Activated naive CD8-positive, alpha-beta T cell treated with anti-CD3 and anti-CD28 coated beads for 36 hours (primary cell): ENCODE measurements at places on chromosomes 6 and 20. TPM values are rescaled to one million over a fixed set of nuclear protein-coding genes. Genes with fewer than 3 reads are reported as not detected.

Gene SCRT2
- total RNA-seq = not detected

DNA sequence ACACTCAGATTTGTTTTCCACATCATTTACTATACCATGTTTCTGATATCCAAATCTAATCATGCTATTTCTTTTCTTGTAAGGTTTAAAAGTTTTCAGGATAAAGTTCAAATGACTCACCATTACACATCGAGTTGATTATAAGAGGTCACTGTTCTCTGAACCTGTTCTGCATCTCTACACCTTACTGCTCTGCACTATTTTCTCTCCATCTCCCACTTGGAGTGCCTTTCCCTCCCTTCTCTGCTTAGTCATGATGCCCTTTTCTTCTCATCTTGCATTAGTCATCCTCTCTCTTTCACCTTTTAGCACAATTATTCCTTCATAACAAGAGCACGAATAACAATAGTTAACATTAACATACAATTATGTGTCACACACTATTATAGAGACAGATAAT is 37.5 kb upstream of the FUT9 start:
- no peaks in the 10 kb centered on the region for H3K4me1 ChIP-seq
- H3K27me3 ChIP-seq = no peaks in the 10 kb centered on the region
- no peaks in the 10 kb centered on the region for H3K36me3 ChIP-seq
- H3K4me3 ChIP-seq = no peak overlapping the region
- H3K27ac ChIP-seq = no peak overlapping the region

Gene MDN1
- total RNA-seq = 66.8 TPM

DNA sequence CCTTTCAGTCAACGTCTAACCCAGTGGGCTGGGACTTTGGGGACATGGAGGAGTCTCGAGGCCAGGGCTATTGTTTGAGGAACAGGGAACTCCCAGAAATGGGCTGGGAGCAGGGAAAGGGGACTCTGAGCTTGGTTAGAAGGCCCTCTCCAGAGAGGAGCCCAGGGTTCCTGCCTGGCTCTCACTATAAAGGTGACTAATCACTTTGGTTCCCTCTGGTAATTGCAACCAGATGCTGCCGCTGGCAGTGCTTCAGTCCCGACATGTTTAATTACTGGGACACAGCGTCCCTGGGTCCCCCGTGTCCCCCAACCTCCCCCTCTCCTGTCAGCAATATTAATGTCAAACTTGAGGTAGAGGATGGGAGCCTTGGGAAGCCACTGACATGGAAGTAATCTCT is 5.0 kb upstream of the GDF5 start:
- H3K36me3 ChIP-seq = no peaks in the 10 kb centered on the region
- no peak overlapping the region for H3K27ac ChIP-seq
- H3K27me3 ChIP-seq = peaks cover 20% of the 10 kb centered on the region
- peaks cover 11% of the 10 kb centered on the region for H3K4me1 ChIP-seq
- DNase-seq = no peak
- H3K4me3 ChIP-seq = no peak overlapping the region

Gene RPRD1B
- 37.6 TPM for total RNA-seq

Gene DUSP15
- total RNA-seq = not detected

DNA sequence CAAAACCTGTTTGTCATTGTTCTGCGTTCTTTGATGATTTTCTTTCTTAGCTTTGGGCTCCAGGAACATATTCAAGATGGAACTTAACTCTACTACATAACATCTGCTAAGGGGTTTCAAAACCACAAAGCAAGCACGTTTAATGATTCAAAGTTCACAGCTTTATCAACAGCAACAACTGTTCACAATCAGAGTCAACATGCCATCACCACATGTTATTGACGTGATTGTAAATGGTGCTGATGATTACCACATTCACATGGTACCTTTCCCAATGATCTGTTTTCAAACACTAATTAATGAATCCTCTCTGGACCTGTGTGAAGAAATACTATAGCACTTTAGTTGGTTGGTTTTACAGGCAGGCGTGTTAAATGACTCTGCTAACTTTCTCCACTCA is 180.6 kb upstream of the CEP162 start:
- no peak overlapping the region for H3K27ac ChIP-seq
- no peak for DNase-seq
- no peak overlapping the region for H3K4me3 ChIP-seq
- no peaks in the 10 kb centered on the region for H3K4me1 ChIP-seq

DNA sequence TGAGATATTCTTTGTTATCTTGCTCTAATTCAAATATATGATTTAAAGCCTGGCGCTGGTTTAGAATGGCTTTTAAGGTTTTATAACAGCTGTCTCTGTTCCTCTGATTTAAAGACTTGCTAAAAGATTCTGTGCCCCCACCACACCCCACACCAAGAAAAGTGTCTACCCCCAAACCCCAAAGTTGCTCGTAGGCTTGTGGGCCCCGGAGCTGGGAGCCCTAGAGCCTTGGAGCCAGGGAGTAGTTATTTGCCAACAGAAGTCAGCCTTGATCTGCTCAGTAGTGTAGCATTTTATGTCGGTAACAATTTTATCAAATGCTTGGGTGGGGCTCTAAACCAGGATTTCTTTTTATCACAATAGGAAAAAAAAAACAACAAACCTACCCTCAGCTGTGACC is 105.2 kb upstream of the TRAF3IP2 start:
- no peaks in the 10 kb centered on the region for H3K27me3 ChIP-seq
- H3K4me1 ChIP-seq = peaks cover 55% of the 10 kb centered on the region
- DNase-seq = no peak
- H3K27ac ChIP-seq = peak overlapping the region; percentile 81

DNA sequence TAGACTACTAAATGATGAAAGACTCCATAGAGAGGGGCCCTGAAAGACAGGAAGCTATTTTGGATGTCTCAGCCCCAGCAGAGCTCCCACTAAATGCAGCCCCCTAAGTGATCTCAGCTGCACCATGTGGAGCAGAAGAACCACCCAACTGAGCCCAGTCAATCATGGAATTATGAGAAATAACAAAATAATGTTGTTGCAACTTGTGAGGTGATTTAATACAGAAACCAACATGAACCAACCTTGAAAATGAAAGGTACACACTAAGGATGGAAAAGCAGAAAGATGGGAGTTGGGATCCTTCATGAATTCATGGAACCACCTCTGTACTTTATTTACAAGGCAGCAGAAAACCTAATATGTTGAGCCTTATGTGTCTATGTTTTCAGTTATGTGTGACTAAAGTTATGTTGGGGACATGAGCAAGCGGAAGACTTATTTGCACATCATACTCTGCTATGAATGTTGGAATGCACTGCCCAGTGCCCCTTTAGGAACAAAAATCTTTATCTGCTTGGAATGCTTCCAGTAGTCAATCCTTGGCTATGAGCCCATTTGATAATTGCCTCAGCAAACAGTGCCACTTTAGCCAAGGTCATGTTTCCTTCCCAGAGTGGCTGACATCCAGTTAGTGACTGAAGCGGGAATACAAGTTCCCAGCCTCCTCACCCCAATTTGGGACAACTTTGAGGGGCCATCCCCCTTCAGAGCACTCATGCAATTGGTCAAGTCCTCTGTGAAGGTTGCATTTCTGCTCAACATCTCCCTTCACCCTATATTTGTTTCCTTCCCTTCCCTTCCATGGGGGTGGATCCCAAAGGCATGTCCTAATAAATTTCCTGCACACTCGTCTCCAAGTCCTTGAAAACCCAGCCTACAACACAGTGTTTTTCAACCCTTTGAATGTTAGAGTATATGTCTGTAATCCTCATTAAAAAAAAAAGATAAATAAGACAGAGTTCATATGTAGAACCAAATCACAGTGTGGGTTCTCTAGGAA is 18.4 kb downstream of the TP53RK start:
- peaks cover 4% of the 10 kb centered on the region for H3K27me3 ChIP-seq
- H3K27ac ChIP-seq = no peak overlapping the region
- no peaks in the 10 kb centered on the region for H3K4me1 ChIP-seq
- H3K4me3 ChIP-seq = no peak overlapping the region

- DNase-seq = no peak
- H3K4me1 ChIP-seq = no peaks in the 10 kb centered on the region
- H3K27ac ChIP-seq = no peak overlapping the region
- H3K27me3 ChIP-seq = peaks cover 31% of the 10 kb centered on the region
Measured at GRCh38 chr6:136963259-136963658, 41.2 kb downstream of the SLC35D3 start.

GRCh38 chr6:153503810-153504209 is 372.7 kb upstream of the RGS17 start:
- no peaks in the 10 kb centered on the region for H3K36me3 ChIP-seq
- DNase-seq = no peak
- no peak overlapping the region for H3K27ac ChIP-seq
- no peak overlapping the region for H3K4me3 ChIP-seq
- no peaks in the 10 kb centered on the region for H3K4me1 ChIP-seq
- H3K27me3 ChIP-seq = no peaks in the 10 kb centered on the region

DNA sequence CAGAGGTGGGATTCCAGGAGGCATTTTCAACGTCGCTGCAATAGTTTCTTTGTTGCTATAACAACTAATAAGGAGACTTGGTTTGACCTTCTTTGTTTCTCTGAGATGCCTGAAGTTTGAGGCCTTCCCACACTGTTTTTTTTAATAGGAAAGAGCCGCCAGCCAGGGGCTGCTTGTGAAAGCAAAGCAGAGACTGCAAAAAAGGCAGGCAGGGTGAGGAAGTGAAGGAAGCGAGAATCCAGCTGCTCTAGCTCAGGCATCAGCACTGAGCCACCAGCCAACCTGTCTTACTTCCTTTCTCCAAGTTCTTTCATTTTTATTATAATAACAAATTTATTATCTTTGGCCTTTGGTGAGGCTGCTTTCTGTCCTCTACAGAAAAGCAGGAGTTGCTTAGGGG is 179.1 kb downstream of the DOK5 start:
- H3K4me1 ChIP-seq = no peaks in the 10 kb centered on the region
- no peak for DNase-seq
- H3K36me3 ChIP-seq = no peaks in the 10 kb centered on the region
- no peak overlapping the region for H3K27ac ChIP-seq
- H3K27me3 ChIP-seq = peaks cover 18% of the 10 kb centered on the region
- H3K4me3 ChIP-seq = no peak overlapping the region

- DNase-seq = no peak
- H3K27me3 ChIP-seq = no peaks in the 10 kb centered on the region
- H3K27ac ChIP-seq = no peak overlapping the region
- peaks cover 14% of the 10 kb centered on the region for H3K36me3 ChIP-seq
- no peak overlapping the region for H3K4me3 ChIP-seq
Measured at GRCh38 chr20:63961664-63962425, 5.6 kb upstream of the UCKL1 start.

GRCh38 chr20:59314997-59315396 is 14.6 kb downstream of the EDN3 start:
- H3K27ac ChIP-seq = no peak overlapping the region
- H3K27me3 ChIP-seq = no peaks in the 10 kb centered on the region
- H3K4me3 ChIP-seq = no peak overlapping the region
- no peak for DNase-seq
- H3K4me1 ChIP-seq = no peaks in the 10 kb centered on the region

DNA sequence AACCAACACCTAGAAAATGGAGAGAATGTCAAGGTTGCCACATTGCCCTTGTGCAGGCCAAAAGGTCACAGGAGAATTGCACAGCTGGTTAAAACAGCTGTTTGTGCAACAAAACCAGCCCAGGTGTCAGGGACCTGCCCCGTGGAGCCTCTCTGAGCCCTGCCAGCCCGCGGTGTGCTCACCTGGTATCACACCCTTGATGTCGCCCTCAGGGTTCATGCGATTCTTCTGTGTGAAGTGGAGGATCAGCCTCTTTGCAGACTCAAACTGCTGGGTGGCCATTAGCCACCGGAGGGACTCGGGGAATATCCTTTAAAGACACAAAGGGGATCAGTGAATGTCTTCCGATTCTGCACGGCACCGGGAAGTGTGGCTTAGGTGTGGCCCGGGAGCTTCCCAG is 39.2 kb downstream of the PSMG4 start:
- H3K27me3 ChIP-seq = no peaks in the 10 kb centered on the region
- no peaks in the 10 kb centered on the region for H3K4me1 ChIP-seq
- no peak overlapping the region for H3K4me3 ChIP-seq
- DNase-seq = no peak
- no peak overlapping the region for H3K27ac ChIP-seq
- no peaks in the 10 kb centered on the region for H3K36me3 ChIP-seq

DNA sequence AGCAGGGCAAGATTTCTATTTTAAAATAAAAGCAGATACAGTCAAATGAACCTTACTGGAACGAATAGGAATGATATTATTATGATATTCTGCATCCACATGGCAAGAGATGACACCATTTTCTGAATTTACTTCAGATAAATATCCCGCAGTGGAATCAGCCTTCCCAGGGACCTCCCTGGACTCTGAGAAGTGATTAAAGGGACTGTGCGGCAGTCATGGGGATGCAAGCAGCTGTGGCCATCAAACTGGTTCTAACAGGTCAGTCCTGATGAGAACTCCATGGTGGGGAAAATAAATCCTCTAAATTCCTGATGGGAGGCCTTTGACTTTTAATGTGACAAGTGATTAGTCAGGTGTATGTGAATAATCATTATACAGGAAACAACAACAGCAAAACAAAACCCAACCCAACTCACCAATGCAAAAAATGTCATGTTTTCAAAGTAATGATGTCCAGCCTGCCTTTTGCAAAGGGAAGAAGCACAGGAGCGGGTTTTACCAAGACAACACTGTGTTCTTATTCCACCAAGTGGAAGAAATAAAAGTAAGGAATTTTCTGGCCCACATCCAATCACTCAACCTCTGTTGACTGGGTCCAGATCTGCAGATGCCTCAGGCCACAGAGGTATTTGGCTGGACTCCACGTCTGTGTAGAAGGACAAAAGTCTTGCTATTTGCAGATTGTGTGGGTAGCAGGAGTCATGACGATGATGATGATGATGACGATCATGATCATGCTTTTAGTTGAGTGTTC is 61.9 kb upstream of the CITED2 start:
- H3K27me3 ChIP-seq = no peaks in the 10 kb centered on the region
- H3K4me3 ChIP-seq = no peak overlapping the region

DNA sequence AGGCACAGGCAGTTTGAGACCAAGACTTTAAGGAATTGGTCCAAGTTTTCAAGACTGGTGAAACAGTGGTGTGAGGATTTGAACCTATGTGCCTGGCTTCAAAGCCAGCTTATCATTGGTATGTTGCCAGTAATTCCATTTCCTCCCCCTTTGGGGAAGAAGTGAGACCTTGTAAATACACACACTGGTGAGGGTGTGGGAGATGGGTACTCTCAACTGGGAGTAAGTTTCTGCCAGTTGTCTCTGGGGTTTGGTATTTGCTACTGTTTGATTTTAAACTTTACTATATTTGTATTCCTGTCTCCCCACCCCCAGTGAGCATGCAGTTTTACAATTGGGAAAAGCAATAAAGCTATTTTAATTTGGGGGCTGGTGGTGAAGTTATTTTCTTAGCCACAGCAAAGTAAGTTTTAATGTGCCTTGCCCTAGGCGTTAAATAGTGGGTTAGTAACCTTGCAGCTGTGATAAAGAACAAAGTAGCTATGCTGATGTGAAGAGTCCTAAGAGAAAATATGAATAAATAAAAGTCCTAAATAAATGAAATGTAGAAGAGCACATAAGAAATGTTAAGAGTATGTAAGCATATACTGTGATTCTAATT is 31.0 kb downstream of the SNX9 start:
- no peaks in the 10 kb centered on the region for H3K27me3 ChIP-seq
- H3K4me3 ChIP-seq = no peak overlapping the region
- peaks cover 68% of the 10 kb centered on the region for H3K4me1 ChIP-seq
- peaks cover 74% of the 10 kb centered on the region for H3K36me3 ChIP-seq

GRCh38 chr20:56442389-56443365 is 25.8 kb upstream of the RTF2 start:
- DNase-seq = no peak
- no peaks in the 10 kb centered on the region for H3K27me3 ChIP-seq
- peak overlapping the region; percentile 40 for H3K4me3 ChIP-seq
- peaks cover 15% of the 10 kb centered on the region for H3K36me3 ChIP-seq
- peak overlapping the region; percentile 86 for H3K27ac ChIP-seq
- H3K4me1 ChIP-seq = peaks cover 39% of the 10 kb centered on the region

- H3K27ac ChIP-seq = no peak overlapping the region
- no peak for DNase-seq
- H3K36me3 ChIP-seq = no peaks in the 10 kb centered on the region
- no peaks in the 10 kb centered on the region for H3K4me1 ChIP-seq
- H3K27me3 ChIP-seq = peaks cover 28% of the 10 kb centered on the region
- no peak overlapping the region for H3K4me3 ChIP-seq
Measured at GRCh38 chr6:35185302-35185681, 28.5 kb upstream of the SCUBE3 start.
